ENCODE measurements at places on chromosomes 1 and 21.

- no peak for DNase-seq
These were observed 40.4 kb downstream of the CD160 start for GRCh38 chr1:145759721-145760120.

- DNase-seq: no peak
These were observed 24.1 kb upstream of the MPZL1 start for GRCh38 chr1:167697667-167698141.

GRCh38 chr1:192357924-192358323 is 41.1 kb downstream of the RGS21 start:
- DNase-seq: no peak

DNA sequence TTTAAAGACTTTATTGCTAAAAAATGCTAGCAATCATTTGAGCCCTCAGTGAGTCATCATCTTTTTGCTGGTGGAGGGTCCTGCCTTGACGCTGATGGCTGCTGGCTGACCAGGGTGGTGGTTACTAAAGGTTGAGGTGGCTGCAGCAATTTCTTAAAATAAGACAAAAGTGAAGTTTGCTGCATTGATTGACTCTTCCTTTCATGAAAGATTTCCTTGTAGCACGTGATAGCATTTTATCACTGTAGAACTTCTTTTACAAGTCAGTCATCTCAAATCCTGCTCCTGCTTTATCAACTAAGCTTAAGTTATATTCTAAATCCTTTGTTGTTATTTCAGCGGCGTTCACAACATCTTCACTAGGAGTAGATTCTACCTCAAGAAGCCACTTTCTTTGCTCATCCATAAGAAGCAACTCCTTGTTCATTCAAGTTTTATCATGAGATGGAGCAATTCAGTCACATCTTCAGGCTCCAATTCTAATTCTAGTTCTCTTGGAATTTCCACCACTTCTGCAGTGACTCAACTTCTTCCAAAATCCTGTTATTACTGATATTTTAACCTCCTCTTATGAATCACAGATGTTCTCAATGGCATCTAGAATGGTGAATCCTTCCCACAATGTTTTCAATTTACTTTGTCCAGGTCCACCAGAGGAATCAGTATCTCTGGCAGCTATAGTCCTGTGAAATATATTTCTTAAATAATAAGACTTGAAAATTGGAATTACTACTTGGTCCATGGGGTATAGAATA is 17.6 kb upstream of the RGS1 start:
- no peak for DNase-seq

DNA sequence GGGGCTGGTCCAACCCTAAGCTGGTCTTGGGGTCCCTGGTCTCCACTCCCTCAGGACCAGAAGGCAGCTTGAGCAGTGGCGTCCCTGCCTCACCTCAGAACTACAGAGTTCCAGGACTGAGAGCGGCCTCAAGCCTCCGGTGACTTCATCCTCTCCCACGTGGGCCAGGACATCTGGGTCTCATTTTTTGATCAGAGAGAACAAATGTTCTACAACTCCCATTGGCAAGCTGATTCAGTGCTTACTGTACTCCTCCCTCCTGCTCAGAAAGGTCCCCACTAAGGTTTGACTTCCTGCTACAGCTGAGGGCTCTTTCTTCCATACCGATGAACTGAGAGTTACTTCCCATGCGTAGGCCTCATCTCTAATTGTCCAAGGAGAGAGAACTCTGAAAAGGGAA is 78.5 kb downstream of the PLXNA2 start:
- DNase-seq: no peak

GRCh38 chr1:94929351-94930217 is 2.7 kb upstream of the CNN3 start:
- DNase-seq: no peak

- no peak for DNase-seq
These were observed 1.0 kb upstream of the S100B start for GRCh38 chr21:46605767-46606426.

DNA sequence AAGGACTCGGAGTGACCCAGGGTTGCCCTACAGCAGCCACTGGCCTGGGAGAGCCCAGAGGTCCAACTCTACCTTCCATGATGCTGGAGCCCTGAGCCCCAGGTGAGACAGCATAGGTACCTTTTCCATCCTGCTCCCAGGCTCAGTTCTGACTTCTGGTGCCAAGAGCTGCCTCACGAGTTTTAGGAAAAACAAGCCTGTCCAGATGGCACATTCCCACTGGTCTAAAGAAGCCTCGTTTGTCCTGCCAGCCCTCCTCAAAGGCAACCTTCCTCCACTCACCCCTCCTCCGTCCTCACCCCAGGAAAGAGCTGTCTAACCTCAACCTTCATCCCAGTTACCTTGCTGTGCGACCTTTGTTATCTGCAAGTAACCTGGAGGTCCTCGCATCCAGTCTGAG is 53.5 kb upstream of the PRELP start:
- DNase-seq: no peak

DNA sequence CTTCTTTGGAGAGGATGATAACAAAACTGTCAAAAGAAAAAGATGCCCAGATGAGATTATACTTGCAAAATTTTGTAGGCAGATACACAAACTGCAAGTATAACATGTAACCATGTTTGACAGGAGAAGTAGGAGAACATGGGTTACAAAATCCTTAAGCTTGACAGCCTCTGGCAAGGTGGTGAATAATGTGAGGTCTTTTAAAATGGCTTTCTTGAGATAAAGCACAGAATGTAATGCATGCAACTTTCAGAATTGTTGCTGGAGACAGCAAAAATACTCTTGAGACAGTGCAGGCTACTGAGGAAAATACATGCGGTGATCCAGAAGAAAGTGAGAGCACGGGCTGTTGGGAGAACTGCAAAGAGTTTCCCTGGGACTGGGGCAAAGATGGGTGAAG is 24.7 kb downstream of the DNAJC6 start:
- DNase-seq: no peak

DNA sequence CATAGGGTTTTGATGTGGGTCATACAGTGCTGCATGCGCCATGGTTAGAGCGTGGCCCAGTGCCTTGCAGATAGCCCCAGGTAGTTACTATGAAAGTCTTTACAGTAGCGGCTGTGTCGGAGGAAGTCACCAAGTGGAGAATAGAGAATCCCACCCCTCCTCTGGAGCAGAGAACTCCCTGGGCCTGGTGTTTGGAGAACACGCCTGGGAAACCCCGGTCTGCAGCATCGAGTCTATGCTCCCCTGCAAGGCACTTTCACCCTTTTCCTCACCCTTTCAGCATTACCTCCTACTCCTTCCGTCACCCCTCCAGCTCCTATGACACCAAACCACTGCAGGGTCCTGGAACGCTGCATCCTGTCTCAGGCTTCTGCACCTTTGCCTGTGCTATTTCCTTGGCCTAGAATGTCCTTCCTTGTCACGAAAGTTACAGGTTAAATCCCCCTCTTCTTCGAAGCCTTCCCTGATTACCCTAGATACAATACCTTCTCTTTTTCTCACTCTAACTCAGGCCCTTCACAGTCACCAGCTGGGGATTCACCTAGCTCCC is 2.7 kb upstream of the SLC1A7 start:
- DNase-seq: no peak

- DNase-seq: no peak
These were observed 2.9 kb downstream of the CYYR1 start for GRCh38 chr21:26570203-26570602.

DNA sequence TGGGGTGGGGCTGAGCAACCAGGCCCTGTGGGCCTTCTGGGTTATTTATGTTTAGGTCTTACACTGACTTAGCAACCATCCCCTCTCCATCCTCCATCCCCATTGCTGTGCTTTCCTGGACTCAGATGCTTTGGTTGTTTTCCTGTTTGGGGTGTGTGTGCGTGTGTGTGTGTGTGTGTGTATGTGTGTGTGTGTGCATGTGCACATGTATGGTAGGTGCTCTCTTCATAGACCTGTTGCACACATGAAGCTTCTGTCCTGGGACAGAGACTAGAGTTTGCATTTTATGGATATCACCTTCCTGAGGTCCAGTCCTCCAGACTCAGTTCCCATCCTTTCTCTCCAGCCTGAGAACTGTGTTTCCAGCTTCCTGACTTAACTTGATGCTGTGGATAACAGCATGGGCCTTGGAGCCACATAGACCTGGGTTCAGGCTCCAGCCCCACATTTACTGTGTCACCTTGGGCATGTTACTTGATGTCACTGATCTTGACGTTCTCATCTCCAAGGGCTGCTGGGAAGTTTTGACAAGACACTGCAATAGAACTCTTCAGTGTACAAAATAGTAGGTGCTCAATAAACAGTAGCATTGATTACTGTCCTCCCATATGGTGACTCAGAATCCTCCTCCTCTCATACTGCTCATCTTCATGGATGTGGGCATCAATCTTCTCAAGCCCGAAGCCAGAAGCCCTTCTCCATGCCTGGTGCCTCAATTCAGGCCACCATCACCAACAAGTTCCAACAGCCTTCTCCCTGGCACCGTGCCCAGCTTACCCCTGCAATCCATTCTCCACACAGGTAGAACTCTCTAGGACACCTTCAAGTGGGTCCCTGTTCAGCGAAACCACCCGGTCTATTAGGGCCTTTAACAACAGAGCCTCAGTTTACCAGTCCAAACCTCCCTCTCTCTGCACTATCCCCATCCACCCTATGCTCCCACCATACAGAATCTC is 181.8 kb upstream of the EDN2 start:
- DNase-seq: no peak

- DNase-seq: no peak
These were observed 16.7 kb upstream of the ATP1B1 start for GRCh38 chr1:169089776-169090175.

DNA sequence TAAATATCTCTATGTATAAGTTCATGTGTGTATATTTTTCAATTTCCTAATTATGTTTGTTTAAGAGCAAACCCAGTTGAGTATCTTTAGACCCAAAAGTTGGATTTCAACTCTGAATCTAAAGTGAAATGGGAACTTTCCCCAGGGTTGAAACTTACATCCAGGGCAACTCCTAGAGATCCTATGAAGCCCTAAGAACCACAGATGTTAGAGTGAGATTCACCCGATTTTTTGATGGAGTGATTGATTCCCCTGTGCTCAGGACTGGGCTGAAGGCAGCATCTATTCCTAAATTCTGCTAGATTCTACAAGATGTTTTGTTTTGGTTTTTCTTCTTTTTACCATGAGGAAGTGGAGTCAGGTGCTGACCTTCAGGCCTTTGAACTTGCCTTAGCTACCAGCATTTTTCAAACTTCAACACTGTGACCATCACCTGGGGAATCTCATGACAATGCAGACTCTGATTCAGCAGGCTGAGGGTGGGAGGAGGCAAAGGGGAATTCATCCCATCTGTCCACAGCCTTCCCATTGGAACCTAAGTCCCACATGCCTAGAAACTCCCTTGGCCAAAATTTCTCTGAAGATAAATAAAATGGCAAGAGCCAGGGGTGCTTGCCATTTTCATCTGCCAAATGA is 145.5 kb downstream of the ETS2 start:
- no peak for DNase-seq

All from glomerular endothelial cell (primary cell).